ENCODE measurements at places on chromosomes 5 and 9.

GRCh38 chr5:1050423-1051365 is 42.1 kb downstream of the NKD2 start:
- H3K4me1 ChIP-seq = peaks cover 5% of the 10 kb centered on the region
- no peaks in the 10 kb centered on the region for H3K27me3 ChIP-seq
- peaks cover 12% of the 10 kb centered on the region for H3K36me3 ChIP-seq
- H3K27ac ChIP-seq = peak overlapping the region; percentile 49
- no peak overlapping the region for H3K4me3 ChIP-seq
- DNase-seq = no peak

- no peaks in the 10 kb centered on the region for H3K4me1 ChIP-seq
- H3K27ac ChIP-seq = no peak overlapping the region
- H3K4me3 ChIP-seq = no peak overlapping the region
Measured at GRCh38 chr5:7970816-7971215, 101.9 kb downstream of the MTRR start.

GRCh38 chr9:29866556-29866955 is 2293.3 kb upstream of the C9orf72 start:
- H3K4me3 ChIP-seq = no peak overlapping the region
- H3K27ac ChIP-seq = no peak overlapping the region
- H3K4me1 ChIP-seq = no peaks in the 10 kb centered on the region
- no peak for DNase-seq
- H3K27me3 ChIP-seq = no peaks in the 10 kb centered on the region

DNA sequence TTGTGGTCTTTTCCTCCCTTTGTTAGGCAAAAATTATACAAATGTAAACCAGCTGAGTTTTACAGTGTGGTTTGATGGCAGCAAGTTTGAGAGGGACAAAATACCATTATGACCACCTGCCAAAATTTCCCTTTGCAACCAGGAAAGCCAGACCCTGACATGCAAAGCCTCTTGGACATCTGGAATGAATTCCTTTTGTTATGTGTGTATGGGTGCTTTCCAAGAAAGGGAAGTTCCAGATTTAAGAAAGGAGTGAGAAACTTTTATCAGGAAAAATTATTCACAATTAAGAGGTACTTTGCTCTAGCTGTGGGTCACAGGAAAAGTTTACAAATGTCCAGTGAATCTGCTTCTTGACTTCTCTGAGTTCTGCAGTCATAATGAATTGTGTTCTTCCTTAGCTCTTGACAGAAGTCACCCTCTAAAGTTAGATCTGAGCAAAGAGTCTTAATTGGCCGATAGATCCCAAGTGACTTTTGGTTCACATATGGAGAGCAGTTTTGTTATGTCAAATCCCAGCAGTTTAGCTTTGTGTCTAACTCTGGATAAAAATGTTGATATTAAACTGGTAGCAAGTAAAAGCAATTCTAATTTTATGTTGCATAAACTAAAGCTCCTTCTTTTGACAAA is 295.9 kb upstream of the ZNF608 start:
- H3K27me3 ChIP-seq = no peaks in the 10 kb centered on the region
- H3K36me3 ChIP-seq = no peaks in the 10 kb centered on the region
- no peak overlapping the region for H3K4me3 ChIP-seq
- DNase-seq = no peak
- peak overlapping the region; percentile 82 for H3K27ac ChIP-seq

- H3K4me3 ChIP-seq = peak within 1 kb of the TSS; percentile 60
- no peaks in the 10 kb centered on the region for H3K27me3 ChIP-seq
- no peak for DNase-seq
- peaks cover 56% of the 10 kb centered on the region for H3K4me1 ChIP-seq
- H3K36me3 ChIP-seq = no peaks in the 10 kb centered on the region
Measured at GRCh38 chr5:73625944-73626811, at the start of gene ARHGEF28. ARHGEF28 (plus strand) TSS chr5:73626196; CDS start chr5:73684852, 58,656 bp downstream.

All from Panc1 (cell line).